ENCODE measurements at places on chromosomes 13 and 19.

GRCh38 chr13:45367358-45367757, 26.4 kb upstream of the TPT1 start:
- DNase-seq, result peak; percentile 73

DNA sequence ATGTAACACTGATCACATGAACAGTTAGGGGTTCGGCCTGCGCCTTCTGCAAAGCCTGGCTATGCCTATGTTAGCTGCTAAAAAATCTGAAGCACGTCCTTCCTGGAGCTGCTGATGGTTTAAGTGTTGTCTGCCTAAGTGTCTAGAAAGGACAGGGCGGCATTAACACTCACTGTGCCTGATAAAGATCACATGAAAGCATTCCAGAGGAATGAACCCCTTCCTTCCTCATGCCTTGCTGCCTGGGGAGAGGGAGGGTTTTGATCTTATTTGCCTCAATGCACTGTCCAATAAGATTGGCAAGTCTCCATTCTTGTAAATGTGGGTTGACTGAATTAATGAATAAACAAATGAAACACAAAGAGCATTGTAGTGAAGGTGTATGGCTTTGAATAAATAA, 5.2 kb downstream of the DOCK9 start:
- DNase-seq, result peak; percentile 54

- DNase-seq, result no peak
Measured at GRCh38 chr13:73778242-73778864, 355.9 kb downstream of the KLF12 start.

DNA sequence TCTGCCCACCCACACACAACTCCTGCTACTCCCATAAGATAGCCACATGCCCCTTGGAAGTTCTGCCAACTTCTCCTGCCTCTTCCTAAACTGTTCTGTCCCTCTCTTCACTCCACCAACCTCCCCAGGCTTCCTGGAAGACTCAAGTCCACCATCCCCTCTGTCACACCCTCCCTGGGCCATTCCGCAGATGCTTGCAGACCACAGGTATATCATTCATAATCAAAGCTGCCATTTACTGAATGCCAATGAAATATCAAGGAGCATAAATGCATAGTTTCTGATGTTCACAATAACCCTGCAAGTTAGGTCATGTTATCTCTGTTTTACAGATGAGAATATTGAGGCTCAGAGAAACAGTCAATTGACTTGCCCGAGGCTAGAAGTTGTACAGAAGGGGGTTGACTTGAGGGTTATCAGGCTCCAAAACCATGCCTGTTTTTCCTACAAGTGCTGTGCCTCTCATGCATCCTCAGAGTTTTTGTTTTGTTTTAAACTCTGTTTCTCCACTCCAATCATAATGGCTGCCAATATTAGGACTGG, 135.6 kb downstream of the SLC7A1 start:
- DNase-seq, result no peak

DNA sequence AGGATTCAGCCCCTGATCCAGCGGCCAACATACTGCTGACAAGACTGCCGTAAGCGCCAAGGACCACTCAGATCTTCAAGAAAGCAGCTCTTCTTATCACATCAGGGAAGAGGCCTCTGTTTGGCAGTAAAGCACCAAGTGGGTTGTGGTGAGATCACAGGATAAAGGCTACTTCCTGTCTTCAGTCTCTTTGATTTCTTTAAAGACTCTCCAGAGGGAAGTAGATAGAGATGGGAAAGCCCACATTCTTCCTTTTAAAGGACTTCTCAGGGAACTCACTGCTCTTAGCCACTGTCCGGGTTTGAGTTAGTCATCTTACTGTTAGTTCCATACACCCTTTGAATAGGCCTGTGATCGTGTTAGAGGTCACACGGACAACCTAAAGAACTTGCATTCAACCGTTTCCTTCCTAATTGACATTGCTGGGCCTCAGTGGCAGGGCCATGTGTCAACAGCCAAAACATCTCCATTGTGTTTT, 47.2 kb upstream of the POMP start:
- peak; percentile 7 for DNase-seq

- no peak for DNase-seq
Measured at GRCh38 chr13:102945324-102945815, 99.5 kb downstream of the ERCC5 start.

- DNase-seq, result no peak
Measured at GRCh38 chr19:56927791-56928207, 87.3 kb upstream of the PEG3 start.

GRCh38 chr13:102369302-102369701, 32.5 kb downstream of the FGF14 start:
- peak; percentile 2 for DNase-seq

DNA sequence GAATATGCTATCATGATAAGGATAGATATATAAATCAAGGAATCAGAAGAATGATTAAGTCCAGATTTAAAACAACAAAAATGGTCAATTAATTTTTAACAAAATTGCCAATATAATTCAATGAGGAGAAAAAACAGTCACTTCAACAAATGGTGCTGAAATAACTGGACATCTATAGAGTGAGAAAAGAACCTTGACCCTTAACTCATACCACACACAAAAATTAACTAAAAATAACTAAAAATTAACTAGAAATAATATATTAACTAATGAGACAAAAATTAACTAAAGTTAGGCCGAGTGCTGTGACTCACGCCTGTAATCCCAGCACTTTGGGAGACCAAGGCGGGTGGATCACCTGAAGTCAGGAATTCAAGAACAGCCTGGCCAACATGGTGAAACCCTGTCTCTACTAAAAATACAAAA, 9.5 kb downstream of the LGALS7 start:
- DNase-seq, result no peak

- DNase-seq, result peak; percentile 99
Measured at GRCh38 chr19:11528551-11529341, at the start of gene ECSIT. Gene ECSIT, minus strand, starts transcription at chr19:11529134. Its CDS starts 9,964 bp downstream, at chr19:11519170.

- DNase-seq, result no peak
Measured at GRCh38 chr19:33471111-33471996, 50.2 kb downstream of the PEPD start.

- peak; percentile 47 for DNase-seq
Measured at GRCh38 chr19:36604656-36605100, 435 bp upstream of the ZNF382 start.

DNA sequence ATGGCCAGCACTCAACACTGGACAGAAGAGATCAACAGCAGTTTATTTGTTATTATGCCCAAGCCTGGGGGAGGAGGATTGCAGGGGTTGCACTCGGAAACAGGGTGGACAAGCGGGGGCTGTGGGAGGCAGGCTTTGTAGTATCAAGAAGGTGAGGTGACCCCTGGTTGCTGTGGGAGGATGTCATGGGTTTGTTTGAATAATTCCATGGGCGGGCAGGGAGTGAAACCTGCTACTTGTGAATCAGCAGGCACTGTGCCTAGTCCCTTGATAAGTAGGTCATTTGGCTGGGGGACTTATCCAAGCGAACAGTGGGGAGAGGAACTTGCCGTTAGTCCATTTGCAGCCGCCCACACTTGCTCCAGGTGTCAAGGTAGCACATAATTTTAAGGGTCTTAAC, 84.4 kb upstream of the KCTD15 start:
- DNase-seq, result no peak

DNA sequence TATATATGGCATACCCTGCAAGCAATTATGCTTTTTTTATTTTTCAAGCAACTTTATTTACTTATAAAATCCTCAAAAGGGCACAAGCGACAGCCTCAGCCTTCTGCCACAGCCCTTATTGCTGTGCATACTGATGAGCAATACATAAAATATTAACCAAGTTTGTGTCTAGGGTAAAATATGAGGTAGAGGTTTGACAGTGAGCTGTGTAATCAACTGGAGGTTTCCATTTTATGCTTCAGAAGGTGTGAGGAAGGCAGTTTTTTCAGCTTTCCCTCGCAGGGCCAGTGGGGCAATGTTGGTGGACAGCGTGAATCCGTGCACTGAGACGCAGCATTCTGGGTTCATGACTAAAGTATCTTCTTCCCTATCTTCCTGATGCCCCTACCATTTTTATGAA, 310.4 kb downstream of the IRS2 start:
- no peak for DNase-seq

GRCh38 chr19:46911456-46911855, 50.7 kb downstream of the ARHGAP35 start:
- no peak for DNase-seq

- DNase-seq, result no peak
Measured at GRCh38 chr13:99393791-99394735, 86.9 kb upstream of the GPR183 start.

GRCh38 chr19:2173767-2174577, 10.2 kb downstream of the DOT1L start:
- no peak for DNase-seq

DNA sequence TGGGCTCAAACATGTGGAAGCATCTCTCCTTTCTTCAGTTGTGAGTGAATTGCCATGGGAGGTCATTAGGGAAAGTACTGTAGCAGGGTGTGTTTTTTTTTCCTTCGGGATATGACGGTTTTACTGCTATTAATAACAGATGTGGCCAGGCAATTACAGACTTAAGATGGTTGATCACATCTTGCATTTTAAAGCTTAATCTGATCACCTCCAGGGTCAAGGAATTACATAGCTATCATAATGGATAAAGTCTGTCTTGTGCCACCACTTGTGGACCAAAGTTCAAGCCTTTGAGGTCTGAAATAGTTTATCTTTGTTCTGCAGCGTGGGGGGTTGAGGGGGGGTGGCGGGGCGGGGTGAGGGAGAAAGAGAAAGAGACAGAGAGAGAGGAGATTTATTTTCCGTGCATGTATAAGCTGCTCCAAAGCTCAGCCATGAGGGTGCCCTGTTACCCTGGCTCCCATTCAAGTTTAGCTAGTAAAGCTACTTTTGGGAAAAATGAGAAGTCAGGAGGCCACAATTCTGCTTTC, 5.5 kb upstream of the SERP2 start:
- DNase-seq, result no peak

- no peak for DNase-seq
Measured at GRCh38 chr13:26155568-26155967, 66.5 kb downstream of the RNF6 start.

- DNase-seq, result no peak
Measured at GRCh38 chr13:99610702-99611289, 109.5 kb downstream of the TM9SF2 start.

All from cardiac fibroblast (primary cell).